ENCODE measurements at places on chromosomes 11 and 22.

DNA sequence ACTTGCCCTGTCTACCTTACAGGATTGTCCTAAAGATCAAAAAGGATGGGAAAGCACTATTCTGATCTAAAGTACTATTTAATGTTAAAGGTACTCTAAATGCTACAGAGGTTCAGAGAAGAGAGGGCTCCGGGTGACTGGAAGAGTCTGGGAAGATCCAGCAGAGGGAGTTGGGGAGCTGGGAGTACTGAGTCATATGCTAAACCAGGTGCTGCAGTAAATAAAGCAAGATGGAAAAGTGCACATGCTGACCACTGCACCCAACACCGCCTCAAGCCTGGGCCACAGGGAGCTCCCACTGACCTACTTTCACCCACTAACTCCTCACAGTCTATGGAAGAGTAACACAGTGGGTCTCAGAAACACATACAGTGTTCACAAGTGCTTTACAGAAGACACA is 49.3 kb downstream of the WT1 start:
- no peak for DNase-seq

DNA sequence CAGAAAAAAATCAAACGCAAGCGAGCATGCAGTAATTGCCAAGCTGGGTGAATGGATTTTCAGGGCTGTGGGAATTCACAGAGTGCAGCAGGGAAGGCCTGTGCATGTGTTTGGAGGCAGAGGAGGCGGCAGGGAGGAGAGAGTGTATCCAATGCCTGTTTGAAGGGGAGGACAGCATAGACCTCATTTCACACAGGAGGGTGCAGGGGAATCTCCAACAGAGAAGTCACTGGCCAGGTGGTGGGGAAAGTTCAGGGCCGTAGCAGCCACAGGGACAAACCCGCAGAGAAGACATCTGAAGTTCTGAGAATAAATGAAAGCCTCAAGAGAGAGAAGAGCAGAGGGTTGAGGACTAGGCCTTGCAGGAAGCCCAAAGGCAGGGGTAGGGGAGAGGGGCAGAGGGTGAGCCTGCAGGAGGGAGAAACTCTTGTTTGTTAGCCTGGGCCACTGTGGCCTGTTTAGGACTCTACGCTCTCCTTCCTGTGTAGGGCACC is 19.2 kb upstream of the KDM2A start:
- DNase-seq, result no peak

GRCh38 chr11:45736424-45736823 is 68.5 kb upstream of the SLC35C1 start:
- peak; percentile 24 for DNase-seq

- DNase-seq, result no peak
Measured at GRCh38 chr22:40418366-40419201, 48.2 kb downstream of the SGSM3 start.

DNA sequence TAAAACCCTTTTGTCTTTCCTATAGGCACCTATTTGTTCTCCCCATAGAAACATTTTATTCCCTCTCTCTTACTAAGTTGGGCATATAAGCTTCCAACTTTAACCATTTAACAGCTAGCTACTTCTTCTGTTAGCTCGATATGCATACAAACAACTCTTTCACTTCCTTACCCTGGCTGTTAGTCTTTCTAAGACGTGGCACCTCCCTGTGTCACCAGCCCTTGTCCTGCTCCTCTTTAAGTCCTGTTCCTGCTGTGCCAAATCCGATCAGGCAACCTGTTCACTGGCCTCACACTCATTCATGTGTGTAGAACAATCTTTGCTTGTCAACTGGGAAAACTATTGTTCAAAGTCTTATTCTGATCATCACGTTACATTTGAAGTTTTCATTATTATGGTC is 1376.1 kb upstream of the TENM4 start:
- DNase-seq, result no peak

DNA sequence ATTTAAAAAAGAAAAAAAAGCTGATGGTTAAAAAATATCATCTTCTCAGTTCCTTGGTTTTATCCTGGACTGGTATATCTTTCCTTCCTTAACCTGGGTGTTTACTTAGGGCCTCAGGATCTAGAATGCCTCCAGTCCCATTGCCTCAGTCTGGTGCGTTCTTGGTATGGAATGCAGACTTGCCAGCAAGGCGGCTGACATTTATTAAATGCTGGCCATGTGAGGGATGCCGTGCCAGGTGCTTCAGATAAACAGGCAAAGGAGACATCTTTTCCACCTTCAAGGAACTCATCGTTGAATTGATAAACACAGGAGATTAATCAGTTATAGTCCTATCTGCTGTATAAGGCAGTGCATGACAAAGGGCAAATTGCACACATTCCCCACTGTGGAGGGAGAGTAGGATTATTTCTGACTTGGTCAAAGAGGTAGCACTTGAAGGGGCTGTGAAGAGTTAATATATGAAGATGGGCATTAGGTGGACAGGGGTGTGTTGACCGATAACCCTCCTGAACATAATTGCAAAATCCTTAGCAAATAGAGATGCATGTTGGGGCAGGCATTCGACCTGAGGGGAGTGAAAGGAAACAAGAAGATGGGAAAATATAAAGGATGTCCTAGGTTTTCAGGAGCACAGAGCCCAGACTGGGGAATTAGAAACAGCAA is 54.4 kb downstream of the ALX4 start:
- DNase-seq, result no peak

Data from skeletal muscle cell (primary cell).